Renal cortical epithelial cell (primary cell): ENCODE measurements at places on chromosomes 6 and 20.
A peak's percentile ranks its signal among the peaks of the same experiment; 100 is the strongest.

GRCh38 chr20:22414305-22414742 lies 170.0 kb downstream of the FOXA2 start:
- DNase-seq, result peak; percentile 51

DNA sequence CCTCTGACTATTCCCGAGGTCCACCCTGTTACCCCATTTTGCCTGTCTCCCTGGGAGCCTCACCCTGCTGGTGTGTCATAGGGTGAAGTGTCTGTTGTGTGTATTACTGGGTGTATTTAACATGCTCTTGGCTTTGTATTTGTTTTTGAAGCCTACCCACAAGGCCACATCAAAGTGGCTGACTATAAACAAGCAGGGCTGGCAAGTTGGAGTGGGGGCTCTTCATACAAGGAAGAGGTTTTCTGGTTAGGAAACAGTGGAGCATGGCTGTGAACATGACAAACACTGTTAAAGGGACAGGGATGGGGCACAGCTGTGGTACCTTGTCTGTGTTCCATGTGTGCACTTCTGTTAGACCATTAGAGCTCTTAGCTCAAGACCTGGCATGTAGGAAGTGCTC lies 26.3 kb downstream of the HECA start:
- peak; percentile 76 for DNase-seq

DNA sequence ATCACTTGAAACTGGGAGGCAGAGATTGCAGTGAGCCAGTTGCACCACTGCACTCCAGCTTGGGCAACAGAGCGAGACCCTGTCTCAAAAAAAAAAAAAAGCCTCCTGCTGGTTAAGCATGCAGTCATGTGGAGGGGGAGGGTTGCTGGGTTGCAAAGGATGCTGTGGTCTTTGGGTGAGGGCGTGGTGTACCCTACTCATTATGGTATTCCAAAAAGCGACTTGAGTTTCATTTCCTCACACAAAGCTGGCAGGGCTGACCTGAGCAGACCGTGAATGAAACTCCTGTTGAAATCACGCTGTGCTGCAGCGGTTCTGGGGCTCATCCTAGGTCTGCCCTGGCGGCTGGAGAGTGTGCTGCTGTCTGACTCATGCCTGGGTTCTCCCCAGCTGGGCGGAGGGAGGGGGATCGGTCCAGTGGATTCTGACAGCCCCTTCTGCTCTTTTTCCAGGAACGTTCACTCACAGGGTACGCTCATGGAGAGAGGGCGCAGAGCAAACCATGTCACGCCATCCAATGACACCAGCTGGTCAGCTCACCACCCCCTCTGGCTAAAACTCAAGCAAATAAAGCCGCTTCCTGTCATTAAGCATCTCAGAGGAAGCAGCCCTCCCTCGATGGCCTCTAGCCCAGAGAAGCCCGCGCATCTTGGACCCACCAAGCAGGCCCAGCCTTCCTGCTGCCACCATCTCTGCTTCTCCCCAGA lies 166.2 kb downstream of the SCML4 start:
- DNase-seq, result no peak

- DNase-seq, result no peak
Observed at GRCh38 chr6:100235631-100236030, 229.1 kb downstream of the SIM1 start.

- no peak for DNase-seq
Observed at GRCh38 chr6:33933101-33933500, 129.3 kb upstream of the MLN start.
